ENCODE measurements at places on chromosomes 7 and 10. TPM values are rescaled to one million over a fixed set of nuclear protein-coding genes. Genes with fewer than 3 reads are reported as not detected.

The GPR15LG gene
- not detected for total RNA-seq

The NACAD gene
- 0.05 TPM for total RNA-seq

The FFAR4 gene
- not detected for total RNA-seq

DNA sequence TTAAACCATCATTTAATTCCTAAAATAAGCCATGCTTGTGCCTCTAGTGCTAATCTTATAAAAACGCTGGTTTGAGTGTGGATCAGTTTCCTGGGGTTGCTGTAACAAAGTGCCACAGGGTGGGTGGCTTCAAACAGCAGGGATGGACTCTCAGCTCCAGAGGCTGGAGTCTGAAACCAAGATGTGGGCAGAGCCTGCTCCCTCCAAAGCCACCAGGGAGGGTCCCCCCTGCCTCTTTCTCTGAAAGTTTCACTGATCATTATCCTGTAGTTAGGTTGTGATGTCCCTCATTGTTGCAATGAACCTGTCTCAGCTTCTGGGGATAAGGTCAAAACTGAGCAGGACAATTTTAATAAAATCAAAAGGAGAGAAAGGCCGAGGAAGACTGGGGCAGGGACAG lies 251.9 kb upstream of the TCERG1L start:
- no peaks in the 10 kb centered on the region for H3K4me1 ChIP-seq
- H3K4me3 ChIP-seq, result no peak overlapping the region
- H3K27me3 ChIP-seq, result peaks cover 6% of the 10 kb centered on the region
- H3K27ac ChIP-seq, result no peak overlapping the region
- no peak for DNase-seq

The PHTF2 gene
- 25.3 TPM for total RNA-seq

The DYDC2 gene
- not detected for total RNA-seq

- H3K27ac ChIP-seq, result no peak overlapping the region
- H3K36me3 ChIP-seq, result no peaks in the 10 kb centered on the region
- H3K4me3 ChIP-seq, result no peak overlapping the region
- H3K27me3 ChIP-seq, result no peaks in the 10 kb centered on the region
- no peak for DNase-seq
- H3K4me1 ChIP-seq, result no peaks in the 10 kb centered on the region
Observed at GRCh38 chr7:134926396-134926795, 59.9 kb upstream of the AGBL3 start.

DNA sequence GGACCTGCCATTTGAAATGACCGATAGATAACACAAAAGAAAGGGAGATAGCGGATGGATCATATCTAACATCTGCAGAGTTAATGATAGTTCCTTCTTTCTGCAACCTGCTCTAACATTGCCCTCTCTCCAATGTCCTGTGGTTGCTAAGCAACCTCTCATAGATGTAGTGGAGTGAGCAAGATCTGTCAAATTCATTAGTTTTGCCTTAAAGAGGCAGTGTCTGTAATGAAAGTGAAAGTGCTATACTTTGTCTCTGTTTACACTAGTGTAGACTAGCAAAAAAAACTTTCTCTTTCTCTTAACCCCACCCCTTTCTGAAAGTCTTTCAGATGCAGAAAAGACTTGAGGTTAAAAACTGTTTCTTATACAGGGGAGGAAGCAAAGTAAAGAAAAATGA lies 1196.9 kb downstream of the SORCS3 start:
- peaks cover 25% of the 10 kb centered on the region for H3K4me1 ChIP-seq
- peak overlapping the region; percentile 68 for H3K4me3 ChIP-seq
- H3K27me3 ChIP-seq, result no peaks in the 10 kb centered on the region

The NKX1-2 gene
- not detected for total RNA-seq

GRCh38 chr10:5570979-5571810 lies 46.4 kb downstream of the CALML3 start:
- peaks cover 6% of the 10 kb centered on the region for H3K4me1 ChIP-seq
- no peaks in the 10 kb centered on the region for H3K27me3 ChIP-seq
- no peaks in the 10 kb centered on the region for H3K36me3 ChIP-seq
- no peak for DNase-seq
- no peak overlapping the region for H3K4me3 ChIP-seq

The PRRT4 gene
- not detected for total RNA-seq

GRCh38 chr7:45970454-45970853 lies 49.4 kb upstream of the IGFBP3 start:
- no peak overlapping the region for H3K27ac ChIP-seq
- no peak overlapping the region for H3K4me3 ChIP-seq
- DNase-seq, result no peak
- no peaks in the 10 kb centered on the region for H3K4me1 ChIP-seq

GRCh38 chr7:138773817-138774216 lies 24.0 kb upstream of the TMEM213 start:
- no peak overlapping the region for H3K27ac ChIP-seq
- H3K4me1 ChIP-seq, result no peaks in the 10 kb centered on the region

GRCh38 chr10:37436357-37436756 lies 311.0 kb downstream of the ANKRD30A start:
- DNase-seq, result no peak
- no peaks in the 10 kb centered on the region for H3K4me1 ChIP-seq
- H3K36me3 ChIP-seq, result no peaks in the 10 kb centered on the region
- H3K4me3 ChIP-seq, result no peak overlapping the region
- H3K27ac ChIP-seq, result no peak overlapping the region
- no peaks in the 10 kb centered on the region for H3K27me3 ChIP-seq

The CCNY gene
- 32.1 TPM for total RNA-seq

- no peak overlapping the region for H3K27ac ChIP-seq
- peaks cover 67% of the 10 kb centered on the region for H3K4me1 ChIP-seq
- H3K4me3 ChIP-seq, result no peak overlapping the region
- H3K36me3 ChIP-seq, result peaks cover 1% of the 10 kb centered on the region
- no peak for DNase-seq
- no peaks in the 10 kb centered on the region for H3K27me3 ChIP-seq
Observed at GRCh38 chr10:124653811-124654651, 90.1 kb downstream of the FAM53B start.

- no peak overlapping the region for H3K4me3 ChIP-seq
- no peaks in the 10 kb centered on the region for H3K27me3 ChIP-seq
- peaks cover 33% of the 10 kb centered on the region for H3K4me1 ChIP-seq
- H3K36me3 ChIP-seq, result peaks cover 70% of the 10 kb centered on the region
- H3K27ac ChIP-seq, result no peak overlapping the region
Observed at GRCh38 chr10:87804939-87805569, 13.0 kb downstream of the ATAD1 start.

- no peaks in the 10 kb centered on the region for H3K36me3 ChIP-seq
- H3K4me1 ChIP-seq, result no peaks in the 10 kb centered on the region
- DNase-seq, result peak; percentile 84
- no peak overlapping the region for H3K27ac ChIP-seq
- H3K27me3 ChIP-seq, result peaks cover 28% of the 10 kb centered on the region
Observed at GRCh38 chr7:132580717-132581285, 4.5 kb upstream of the PLXNA4 start.

The VENTX gene
- total RNA-seq, result not detected

DNA sequence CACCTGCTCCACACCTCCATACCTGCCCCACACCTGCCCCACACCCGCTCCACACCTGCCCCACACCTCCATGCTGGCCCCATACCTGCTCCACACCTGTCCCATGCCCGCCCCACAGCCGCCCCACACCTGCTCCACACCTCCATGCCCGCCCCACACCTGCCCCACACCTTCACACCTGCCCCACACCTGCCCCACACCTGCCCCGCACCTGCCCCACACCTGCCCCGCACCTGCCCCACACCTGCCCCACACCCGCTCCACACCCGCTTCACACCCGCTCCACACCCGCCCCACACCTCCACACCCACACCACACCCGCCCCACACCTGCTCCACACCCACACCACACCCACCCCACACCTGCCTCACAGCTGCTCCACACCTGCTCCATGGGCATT lies 53.0 kb downstream of the PARP12 start:
- no peak for DNase-seq
- no peaks in the 10 kb centered on the region for H3K4me1 ChIP-seq
- H3K4me3 ChIP-seq, result no peak overlapping the region
- no peak overlapping the region for H3K27ac ChIP-seq
- H3K27me3 ChIP-seq, result no peaks in the 10 kb centered on the region
- no peaks in the 10 kb centered on the region for H3K36me3 ChIP-seq

The LRIT1 gene
- total RNA-seq, result not detected

DNA sequence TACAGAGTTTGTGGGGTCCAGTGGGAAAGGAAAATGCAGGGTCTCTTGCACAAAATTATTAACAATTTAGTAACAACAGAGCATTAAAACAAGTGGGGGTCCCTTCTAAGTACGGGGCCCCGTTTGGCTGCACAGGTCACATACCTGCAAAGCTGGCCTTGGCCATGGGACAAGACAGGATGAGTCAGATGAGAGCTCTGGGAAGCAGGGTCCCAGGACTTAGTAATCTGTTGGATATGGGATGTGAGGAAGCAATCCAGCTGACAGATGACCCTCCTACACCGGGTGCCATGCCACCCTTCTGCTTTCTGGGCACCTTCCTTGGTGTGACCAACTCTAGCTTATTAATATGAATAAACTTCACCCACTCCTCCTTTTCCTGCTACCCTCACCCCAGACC lies 3.2 kb upstream of the DUSP5 start:
- no peaks in the 10 kb centered on the region for H3K27me3 ChIP-seq
- H3K27ac ChIP-seq, result no peak overlapping the region
- H3K4me3 ChIP-seq, result no peak overlapping the region
- H3K4me1 ChIP-seq, result peaks cover 16% of the 10 kb centered on the region
- no peak for DNase-seq
- H3K36me3 ChIP-seq, result peaks cover 16% of the 10 kb centered on the region

The COA1 gene
- total RNA-seq, result 87.2 TPM

- peaks cover 7% of the 10 kb centered on the region for H3K4me1 ChIP-seq
- no peak overlapping the region for H3K4me3 ChIP-seq
- DNase-seq, result no peak
- H3K27me3 ChIP-seq, result peaks cover 7% of the 10 kb centered on the region
Observed at GRCh38 chr7:19663816-19664462, 44.9 kb downstream of the POLR1F start.

Data from activated naive CD4-positive, alpha-beta T cell treated with anti-CD3 and anti-CD28 coated beads for 36 hours (primary cell).